ENCODE measurements at places on chromosomes 6 and 20.

DNA sequence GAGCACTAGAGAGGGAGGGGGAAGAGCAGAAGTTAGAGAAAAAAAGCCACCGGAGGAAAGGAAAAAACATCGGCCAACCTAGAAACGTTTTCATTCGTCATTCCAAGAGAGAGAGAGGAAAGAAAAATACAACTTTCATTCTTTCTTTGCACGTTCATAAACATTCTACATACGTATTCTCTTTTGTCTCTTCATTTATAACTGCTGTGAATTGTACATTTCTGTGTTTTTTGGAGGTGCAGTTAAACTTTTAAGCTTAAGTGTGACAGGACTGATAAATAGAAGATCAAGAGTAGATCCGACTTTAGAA lies 2.0 kb downstream of the ID4 start:
- DNase-seq = no peak

- DNase-seq = no peak
These were observed 627.3 kb downstream of the UTRN start for GRCh38 chr6:144912474-144912873.

DNA sequence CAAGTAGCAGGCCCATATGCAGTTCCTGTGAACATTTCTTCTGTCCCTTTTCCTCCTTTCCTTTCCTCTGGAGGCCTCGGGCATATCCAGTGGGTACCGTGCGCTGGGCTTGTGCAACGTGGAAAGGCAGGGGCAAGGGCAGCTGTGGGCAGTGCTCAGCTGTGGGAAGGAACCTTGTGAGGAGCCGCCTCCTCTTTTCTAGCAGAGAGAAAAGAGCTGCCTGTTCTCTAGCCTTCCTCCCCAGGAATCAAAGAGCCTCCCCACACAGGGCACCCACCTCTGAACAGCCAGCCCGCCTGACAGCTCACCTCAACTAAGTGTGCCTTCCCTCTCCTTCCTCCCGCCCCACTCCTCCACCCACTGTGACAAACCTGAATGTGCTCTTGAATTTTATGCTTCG lies 143.3 kb upstream of the HDDC2 start:
- DNase-seq = no peak

DNA sequence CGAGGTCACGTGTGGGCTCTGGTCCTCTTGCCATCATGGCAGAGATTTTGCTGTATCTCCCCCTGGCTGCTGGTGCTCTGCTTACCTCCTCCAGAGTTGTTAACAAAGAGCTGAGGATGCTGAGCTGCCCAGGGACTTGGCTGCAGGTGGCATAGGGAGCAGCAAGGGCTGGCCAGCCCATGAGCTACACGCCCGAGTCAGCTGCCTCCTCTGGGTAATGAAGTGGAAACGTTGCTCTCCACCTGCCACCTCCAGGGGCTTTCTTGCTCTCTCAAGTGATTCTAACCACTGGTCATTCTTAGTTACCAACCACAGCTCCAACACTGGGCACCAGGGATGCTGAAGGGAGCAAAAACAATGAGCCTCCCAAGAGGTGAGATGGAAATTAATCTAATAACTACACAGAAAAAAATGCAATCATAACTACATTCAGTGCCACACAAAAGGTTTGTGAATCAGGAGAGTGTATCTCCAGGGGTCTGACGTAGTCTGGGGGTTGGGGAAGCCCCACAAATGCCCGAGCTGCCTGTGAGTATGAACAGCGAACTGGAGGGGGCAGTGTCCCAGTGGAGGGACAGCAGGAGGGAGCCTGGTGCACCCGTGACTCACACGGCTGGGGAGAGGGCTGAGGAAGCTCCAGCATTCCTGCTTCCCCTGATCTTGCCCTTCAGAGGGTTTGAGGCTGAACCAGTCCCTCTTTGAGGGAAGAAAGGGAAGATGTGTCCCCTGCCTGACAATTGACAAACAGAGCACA lies 78.7 kb downstream of the CDH26 start:
- DNase-seq = no peak

DNA sequence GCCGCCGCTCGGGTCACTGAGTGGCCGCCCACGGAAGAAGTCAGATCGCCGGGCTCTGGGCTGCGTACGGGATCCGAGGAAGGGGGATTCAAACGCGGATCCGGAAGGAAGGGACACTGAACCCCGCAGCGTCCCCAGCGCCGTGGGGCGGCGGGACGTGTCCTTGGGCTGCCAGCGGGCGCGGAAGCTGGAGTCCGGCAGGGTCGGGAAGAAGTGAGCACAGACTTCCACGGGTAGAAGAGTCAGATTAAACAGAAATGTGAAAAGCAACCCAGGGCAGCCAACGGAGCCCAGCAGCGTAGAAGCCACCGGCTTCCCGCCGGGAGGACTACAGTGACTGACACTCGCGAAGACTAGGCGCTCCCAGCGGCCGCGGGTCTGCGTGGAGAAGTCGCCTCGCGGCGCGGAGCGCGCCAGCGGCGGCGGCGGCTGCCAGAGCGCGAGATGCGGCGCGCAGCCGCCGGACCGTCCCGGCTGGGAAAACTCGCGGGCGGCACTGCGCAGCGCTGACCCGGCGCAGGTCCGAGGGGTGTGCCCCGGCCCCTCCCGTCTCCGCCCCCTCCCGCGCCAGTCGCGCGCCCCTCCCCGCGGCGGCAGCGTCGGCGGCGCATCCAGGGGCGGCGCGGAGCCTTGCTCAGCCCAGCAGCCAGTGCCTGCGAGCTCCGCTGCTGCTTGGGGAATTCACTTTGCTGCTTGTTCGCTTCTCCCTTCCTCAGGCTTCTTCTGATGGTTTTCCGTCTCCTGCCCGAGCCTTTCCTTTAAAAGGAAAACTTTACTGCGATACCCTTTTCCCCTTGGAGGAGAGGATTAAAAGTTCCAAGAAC lies at the start of gene SAMD5:
SAMD5 (plus strand) TSS at position 649 of the 824 bp plus-strand sequence. CDS start 239 bp downstream, outside the sequence.
- DNase-seq = peak; percentile 19

DNA sequence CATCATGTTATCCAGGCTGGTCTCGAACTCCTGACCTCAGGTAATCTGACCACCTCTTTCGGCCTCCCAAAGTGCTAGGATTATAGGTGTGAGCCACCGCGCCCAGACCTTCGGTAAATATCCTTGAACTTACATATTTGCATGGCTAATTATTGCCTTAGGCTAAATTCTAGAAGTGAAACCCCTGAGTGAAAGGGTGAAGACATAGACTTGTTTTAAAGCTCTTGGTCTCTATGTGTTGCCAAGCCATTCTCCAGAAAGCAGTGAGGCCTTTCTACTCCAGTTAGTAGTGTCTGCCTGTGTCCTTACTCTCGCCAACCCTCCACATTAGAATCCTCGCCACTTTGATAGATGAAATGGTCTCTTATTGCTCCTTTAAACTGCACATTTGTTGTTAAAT lies 2.6 kb upstream of the NOTCH4 start:
- no peak for DNase-seq

- DNase-seq = no peak
These were observed 9.9 kb downstream of the ECI2 start for GRCh38 chr6:4125500-4125899.

DNA sequence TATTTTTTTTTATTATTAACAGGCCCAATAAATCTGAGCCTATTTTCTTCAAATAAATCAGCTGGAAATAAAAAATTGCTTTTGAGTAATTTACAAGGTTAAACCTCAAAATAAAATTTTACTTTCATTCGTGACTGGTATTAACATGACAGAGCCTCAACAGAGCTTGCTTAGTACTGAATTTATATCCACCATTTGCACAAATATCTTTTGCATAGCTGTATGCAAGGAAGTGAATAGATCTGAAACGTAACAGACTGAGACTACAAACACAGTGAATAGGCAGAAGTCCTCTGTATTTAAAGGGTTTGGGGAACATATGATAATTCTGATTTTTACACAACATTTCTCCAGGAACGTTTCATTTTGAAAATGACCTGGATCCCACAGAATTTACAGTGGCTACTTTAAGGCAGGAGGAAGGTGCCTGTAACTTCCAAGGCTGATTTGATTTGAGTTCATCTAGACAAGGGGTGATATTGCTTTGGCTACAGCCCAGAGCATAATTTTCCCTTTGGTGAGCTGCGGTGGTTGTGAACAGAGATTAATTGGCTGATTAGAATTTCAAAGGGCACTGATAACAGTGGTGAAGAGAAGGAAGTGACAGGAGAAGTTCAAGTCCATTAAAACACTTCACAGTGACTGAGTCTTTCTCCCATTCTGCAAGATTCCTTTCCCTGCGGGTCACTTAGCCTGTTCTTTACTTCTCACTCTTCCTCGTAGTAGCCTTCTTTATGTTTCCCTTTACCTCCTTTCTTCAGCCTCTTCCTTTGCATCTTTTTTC lies 121.2 kb upstream of the SASH1 start:
- peak; percentile 13 for DNase-seq

- DNase-seq = no peak
These were observed 54.4 kb downstream of the PERP start for GRCh38 chr6:138052783-138053182.

DNA sequence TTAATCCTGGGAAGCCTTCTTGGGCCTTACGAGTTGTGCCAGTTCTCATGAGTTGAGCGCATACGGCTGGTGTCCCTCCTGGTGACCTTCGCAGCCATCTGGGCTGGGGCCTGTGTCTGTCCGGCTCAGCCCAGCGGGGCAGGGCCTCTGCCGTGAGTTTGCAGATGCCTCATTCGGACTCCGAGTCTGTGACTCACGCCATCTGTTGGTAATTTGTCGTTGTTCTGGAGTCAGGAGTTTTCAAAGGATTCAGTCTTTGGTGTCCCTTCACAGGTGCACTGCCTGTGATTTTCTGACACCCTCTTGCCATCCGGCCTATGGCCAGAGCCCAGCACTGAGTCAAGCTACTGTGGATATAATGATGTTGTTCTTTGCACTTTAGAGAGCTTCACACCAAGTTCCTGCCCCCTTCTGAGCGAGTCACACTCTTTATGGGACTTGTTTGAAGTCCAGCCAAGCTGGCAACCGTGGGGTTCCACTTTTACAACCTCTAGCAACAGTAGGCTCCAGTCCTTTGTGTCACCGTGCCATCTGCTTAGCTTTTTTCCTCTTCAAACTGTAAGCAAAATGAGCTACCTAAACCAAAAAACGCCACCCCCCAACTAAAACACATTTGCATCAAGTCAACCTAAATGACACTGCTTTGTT lies 175.6 kb downstream of the AIG1 start:
- no peak for DNase-seq

DNA sequence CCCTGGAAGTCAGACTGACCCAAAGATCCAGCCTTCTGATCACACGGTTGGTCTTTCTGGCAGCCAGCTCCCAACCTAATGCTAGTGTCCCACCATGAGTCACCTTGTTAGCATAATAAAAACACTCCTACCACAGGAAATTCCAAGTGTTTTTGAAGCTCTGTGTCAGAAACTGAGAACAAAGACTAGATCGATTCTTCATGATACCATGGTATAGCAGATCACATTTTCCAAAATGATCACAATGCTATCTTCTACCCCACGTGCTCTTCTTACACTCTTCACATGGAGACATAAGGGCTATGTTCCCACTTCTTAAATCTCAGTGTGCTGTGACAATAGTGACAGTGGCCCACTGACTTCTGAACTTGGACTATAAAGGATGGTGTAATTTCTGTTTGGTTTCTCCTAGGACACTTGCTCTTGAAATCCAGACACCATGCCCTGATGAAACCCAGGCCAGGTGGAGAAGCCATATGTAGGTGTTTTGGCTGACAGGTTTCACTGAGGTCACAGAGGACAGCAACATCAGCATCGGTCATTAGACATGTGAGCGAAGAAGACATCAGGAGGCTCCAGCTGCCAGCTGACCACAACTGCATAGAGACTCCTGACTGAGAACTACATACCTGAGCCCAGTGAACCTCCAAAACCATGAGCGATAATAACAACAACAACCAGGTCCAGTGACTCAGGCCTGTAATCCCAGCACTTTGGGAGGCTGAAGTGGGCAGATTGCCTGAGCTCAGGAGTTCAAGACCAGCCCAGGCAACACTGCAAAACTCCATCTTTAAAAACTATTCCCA lies 57.5 kb downstream of the MKKS start:
- no peak for DNase-seq

- DNase-seq = peak; percentile 71
These were observed 117.4 kb downstream of the BTBD9 start for GRCh38 chr6:38522322-38522721.

DNA sequence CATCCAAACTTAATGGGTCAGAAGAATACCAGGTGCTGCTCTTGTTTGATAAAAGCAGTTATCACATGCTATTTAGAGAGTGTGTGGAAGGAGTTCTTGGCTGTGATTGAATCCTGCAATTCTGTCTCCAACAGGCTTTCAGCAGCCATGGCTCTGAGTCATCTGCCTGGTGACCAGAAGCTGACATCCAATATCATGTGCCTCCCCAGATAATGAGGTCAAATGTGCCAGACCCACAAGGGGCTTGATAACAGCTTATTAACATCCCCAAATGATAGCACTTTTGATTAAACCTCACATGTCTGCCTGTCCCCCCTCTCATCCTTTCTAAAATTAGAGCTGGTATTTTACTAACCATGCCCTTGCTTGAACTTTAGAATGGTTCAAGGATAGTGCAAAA lies 175.7 kb upstream of the PLN start:
- no peak for DNase-seq

- no peak for DNase-seq
These were observed 52.0 kb downstream of the ECT2L start for GRCh38 chr6:138847884-138848283.

- no peak for DNase-seq
These were observed 25.3 kb downstream of the MYT1 start for GRCh38 chr20:64189530-64189966.

DNA sequence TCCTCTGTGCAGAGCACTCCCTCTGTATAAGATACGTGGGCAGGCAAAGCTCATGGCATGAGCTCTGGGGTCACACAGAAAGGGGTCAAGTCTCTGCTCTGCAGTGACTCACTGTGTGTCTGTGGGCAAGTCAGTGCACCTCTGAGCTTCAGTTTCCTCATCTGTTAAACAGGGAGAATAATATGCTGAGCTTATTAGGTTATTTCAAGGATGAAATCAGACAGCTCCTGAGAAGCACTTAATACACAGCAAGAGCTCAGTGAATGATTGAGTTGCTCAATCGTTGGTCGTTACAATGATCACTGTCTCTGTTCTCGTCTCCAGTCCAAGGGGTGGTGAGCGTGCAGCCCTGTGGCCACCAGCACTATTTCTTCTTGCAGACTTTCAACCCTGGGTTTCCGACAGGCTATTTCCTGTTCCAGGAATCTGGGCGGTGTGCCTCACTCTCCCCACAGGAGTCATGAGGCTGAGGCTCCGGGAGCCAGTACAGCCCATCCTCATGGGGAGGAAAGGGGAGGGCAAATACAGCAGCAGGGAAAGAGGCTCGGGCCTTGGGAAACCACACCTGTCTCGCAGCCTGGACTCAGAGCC lies 28.9 kb downstream of the KIAA1755 start:
- DNase-seq = no peak

- no peak for DNase-seq
These were observed 175.6 kb downstream of the TBC1D7 start for GRCh38 chr6:13152764-13153163.

- DNase-seq = peak; percentile 43
These were observed 222.6 kb upstream of the HDDC2 start for GRCh38 chr6:125524356-125524755.

GRCh38 chr6:7062451-7063162 lies 45.2 kb upstream of the RREB1 start:
- no peak for DNase-seq

- DNase-seq = no peak
These were observed 18.3 kb upstream of the SEC63 start for GRCh38 chr6:107976155-107976783.

- DNase-seq = no peak
These were observed 12.5 kb downstream of the WDR27 start for GRCh38 chr6:169689287-169689686.

Measured in globus pallidus (tissue), 1 donor.